ENCODE measurements at places on chromosomes 7 and 10.

DNA sequence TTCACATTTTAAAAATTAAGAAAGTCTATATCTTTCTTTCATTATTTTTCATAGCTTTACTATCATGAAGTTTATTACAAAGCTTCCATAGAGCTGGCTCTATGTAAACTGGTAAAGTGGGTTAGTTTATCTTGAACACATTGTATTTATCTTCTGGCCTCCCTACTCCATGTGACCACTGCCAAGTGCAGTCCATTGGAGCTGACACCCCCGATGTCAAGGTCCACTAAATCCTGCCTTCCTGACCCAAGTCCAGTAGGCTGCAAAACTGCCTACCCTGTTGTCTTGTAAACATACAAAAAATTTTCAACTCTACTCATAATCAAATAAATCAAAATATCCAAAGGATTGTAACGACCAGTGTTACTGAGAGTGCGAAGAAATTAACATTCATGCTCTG is 10.2 kb downstream of the DNAJC12 start:
- DNase-seq, result no peak

- DNase-seq, result no peak
These were observed 16.1 kb upstream of the DMBT1 start for GRCh38 chr10:122544493-122544892.

- no peak for DNase-seq
These were observed 80.4 kb downstream of the TCF7L2 start for GRCh38 chr10:113030453-113030852.

DNA sequence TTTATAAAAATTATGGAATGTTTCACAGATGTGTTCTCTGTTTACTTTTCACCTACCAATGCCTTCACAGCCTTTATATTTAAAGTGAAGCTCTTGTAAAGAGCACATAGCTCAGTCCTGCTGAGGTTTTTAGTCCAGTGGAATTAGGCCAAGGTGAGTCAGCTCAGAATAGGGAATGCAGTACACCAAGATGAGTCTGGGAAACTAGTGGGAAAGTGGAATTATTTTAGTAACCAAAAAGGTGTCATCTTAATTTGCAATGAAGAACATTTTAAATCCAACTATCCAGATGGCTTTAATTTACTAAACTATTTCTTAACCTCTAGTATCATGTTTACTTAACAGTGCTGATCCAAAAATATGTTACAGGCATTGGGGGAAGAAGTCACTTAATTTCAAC is 236.3 kb upstream of the CTBP2 start:
- DNase-seq, result no peak

DNA sequence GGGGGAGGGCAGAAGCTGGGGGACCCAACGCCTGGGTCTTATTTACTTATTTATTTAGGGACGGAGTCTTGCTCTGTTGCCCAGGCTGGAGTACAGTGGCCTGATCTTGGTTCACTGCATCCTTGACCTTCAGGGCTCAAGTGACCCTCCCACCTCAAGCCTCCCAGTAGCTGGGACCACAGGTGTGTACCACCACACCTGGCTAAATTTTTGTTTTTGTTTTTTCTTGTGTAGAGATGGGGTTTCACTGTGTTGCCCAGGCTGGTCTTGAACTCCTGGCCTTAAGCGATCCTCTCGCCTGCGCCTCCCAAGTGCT is 1.7 kb upstream of the MOGAT3 start:
- no peak for DNase-seq

GRCh38 chr10:60299961-60300883 is 89.5 kb downstream of the ANK3 start:
- DNase-seq, result peak; percentile 25

- DNase-seq, result no peak
These were observed 30.8 kb downstream of the SGMS1 start for GRCh38 chr10:50592961-50593418.

DNA sequence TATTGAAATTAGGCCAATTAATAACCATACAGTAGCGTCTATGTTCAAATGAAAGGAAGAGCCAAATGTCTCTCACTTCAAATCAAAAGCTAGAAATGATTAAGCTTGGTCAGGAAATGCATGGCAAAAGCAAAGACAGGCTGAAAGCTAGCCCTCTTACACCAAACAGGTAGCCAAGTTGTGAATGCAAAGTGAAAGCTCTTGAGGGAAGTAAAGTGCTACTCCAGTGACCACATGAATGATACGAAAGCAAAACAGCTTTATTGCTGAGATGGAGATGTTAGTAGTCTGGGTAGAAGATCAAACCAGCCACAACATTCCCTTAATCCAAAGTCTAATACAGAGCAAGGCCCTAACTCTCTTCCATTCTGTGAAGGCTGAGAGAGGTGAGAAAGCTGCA is 123.8 kb downstream of the TEX36 start:
- DNase-seq, result no peak

DNA sequence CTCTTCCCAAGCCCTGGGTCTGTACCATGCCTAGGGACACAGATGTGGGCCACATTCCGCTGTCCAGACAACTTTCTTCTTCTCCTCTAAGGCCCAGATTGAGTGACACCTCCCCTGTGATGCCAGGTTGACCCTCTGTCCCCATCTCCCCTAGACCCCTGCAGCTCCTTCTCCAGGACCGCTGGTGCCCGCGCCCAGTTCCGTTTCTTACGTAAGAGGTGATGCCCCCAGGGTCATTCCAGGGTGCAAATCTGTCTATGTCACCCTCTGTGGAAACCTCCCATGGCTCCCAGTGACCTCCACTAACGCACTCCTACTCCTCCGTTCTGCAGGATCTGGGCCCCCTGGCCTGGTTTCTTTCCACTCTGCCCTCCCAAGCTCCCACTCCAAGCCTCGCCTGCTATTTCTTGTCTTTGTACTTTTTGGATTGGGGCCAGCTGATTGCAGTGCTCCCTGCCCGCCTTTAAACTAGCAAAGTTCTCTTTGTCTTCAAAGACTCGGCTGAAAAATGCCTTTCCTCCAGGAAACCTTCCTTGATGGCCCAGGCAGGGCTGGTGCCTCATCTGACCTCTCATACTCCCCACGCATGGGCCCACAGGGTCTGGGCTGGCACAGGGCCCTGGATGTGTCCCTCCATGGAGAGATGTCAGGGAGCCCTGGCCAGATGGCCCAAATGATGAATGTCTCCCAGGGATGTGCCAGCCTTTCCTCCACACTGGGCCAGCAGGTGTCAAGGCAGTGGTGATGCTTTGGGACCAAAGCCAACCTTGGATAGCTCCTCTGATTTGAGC is 21.3 kb upstream of the ELN start:
- no peak for DNase-seq

- peak; percentile 49 for DNase-seq
These were observed 29.0 kb downstream of the GSTO2 start for GRCh38 chr10:104297697-104298660.

DNA sequence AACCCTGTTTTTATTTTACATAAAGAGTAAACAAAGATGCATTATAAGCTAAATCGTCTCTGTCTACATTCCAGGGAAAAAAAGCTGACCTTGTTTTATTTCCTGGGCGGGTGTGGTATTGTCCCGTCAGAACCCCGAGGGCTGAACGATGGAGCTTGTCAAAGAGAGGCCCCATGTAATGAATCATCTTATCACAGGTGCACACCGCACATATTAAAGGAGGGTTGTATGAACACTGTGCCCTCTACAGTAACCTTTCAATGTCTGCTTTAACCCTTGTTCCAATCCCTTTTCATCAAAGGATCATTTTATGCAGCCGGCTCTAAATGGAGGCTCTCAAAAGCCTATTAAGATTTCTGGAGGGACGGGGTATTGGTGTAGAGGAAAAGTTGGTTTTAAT is 158.5 kb upstream of the YAE1 start:
- DNase-seq, result no peak
